ENCODE measurements at places on chromosomes 7 and 10. TPM values are rescaled to one million over a fixed set of nuclear protein-coding genes. Genes with fewer than 3 reads are reported as not detected.

Gene TACC2
- total RNA-seq, result 107 TPM

Gene ATOH7
- total RNA-seq, result not detected

Gene CLRN3
- not detected for total RNA-seq

GRCh38 chr7:128800567-128800966, 8.8 kb downstream of the CCDC136 start:
- DNase-seq, result no peak
- no peaks in the 10 kb centered on the region for H3K27me3 ChIP-seq
- H3K36me3 ChIP-seq, result no peaks in the 10 kb centered on the region
- H3K4me3 ChIP-seq, result no peak overlapping the region
- no peak overlapping the region for H3K27ac ChIP-seq
- H3K4me1 ChIP-seq, result no peaks in the 10 kb centered on the region

DNA sequence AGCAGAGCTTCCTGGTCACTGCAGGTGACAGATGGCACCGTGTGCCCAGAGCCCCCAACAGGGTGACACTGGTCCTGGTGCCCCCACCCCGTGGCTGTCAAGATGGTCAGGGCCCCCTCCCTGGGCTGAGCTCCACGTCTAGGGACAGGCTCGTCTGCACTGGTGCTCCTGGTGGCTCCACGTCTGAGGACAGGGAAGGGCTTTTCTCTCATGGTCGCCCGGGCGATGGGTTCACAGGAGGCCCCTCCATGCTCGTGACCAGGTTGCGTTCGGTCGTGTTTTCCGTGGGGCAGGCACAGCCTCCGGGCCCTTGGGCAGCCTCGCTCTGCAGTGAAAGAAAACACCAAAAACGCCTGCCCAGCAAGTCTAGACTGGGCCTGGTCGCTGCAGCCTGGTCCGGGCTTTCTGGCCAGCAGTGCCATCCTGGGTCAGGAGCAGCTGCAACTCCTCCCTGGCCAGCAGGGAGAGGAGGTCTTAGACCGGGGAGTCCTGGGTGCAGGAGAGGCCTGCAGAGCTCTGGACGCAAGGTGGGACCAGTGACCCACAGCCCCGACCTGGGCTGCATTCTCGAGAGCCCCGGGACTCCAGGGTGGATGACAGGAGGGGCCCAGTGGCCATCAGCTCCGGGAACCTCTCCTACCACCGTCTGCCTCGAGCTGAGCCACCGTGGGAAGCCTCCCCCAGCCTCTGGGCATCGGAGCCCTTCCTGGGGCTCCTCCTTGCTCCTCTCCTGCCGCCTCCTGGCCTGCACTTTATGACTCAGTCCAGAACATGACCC, 27.9 kb upstream of the UTF1 start:
- H3K36me3 ChIP-seq, result no peaks in the 10 kb centered on the region
- no peak overlapping the region for H3K27ac ChIP-seq
- no peak for DNase-seq
- no peak overlapping the region for H3K4me3 ChIP-seq
- H3K4me1 ChIP-seq, result no peaks in the 10 kb centered on the region

GRCh38 chr7:134482858-134483257, 24.0 kb upstream of the AKR1B1 start:
- H3K4me1 ChIP-seq, result no peaks in the 10 kb centered on the region
- H3K36me3 ChIP-seq, result no peaks in the 10 kb centered on the region
- H3K27ac ChIP-seq, result no peak overlapping the region
- no peaks in the 10 kb centered on the region for H3K27me3 ChIP-seq

- H3K27ac ChIP-seq, result no peak overlapping the region
- no peak for DNase-seq
- no peak overlapping the region for H3K4me3 ChIP-seq
- no peaks in the 10 kb centered on the region for H3K36me3 ChIP-seq
- H3K27me3 ChIP-seq, result no peaks in the 10 kb centered on the region
These were observed 19.4 kb downstream of the SPOCK2 start for GRCh38 chr10:72068901-72069446.

- no peak overlapping the region for H3K4me3 ChIP-seq
- no peaks in the 10 kb centered on the region for H3K4me1 ChIP-seq
- H3K27me3 ChIP-seq, result no peaks in the 10 kb centered on the region
- DNase-seq, result no peak
- no peaks in the 10 kb centered on the region for H3K36me3 ChIP-seq
These were observed 20.5 kb upstream of the VWDE start for GRCh38 chr7:12423997-12424745.

GRCh38 chr7:91293840-91294239, 29.6 kb downstream of the FZD1 start:
- no peak overlapping the region for H3K4me3 ChIP-seq
- H3K27ac ChIP-seq, result no peak overlapping the region
- DNase-seq, result no peak
- H3K27me3 ChIP-seq, result no peaks in the 10 kb centered on the region
